ENCODE measurements at places on chromosomes 4 and X. TPM values are rescaled to one million over a fixed set of nuclear protein-coding genes. Genes with fewer than 3 reads are reported as not detected.

Gene MAGEC1
- total RNA-seq = not detected

DNA sequence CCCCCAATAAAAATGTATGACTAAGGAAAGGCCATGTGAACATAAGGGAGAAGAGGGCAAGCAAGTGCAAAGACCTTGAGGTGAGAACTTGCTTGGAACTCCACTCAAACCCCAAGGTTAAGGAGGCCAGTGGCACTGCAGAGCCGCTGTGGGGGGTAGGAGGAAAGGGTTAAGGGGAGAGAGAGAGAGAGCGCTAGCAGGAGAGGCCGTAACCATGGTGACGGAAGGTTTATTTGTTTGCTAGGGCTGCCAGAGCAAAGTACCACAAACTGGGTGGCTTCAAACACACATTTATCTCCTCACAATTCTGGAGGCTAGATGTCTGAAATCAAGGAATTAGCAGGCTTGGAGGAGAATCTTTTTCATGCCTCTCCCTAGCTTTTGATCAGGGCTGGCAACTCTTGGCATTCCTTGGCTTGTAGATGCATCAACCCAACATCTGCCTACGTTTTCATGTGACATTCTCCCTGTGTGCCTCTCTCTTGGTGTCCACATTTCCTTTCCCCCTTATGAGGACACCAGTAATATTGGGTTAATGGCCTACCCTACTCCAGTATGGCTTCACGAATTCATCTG is 35.2 kb downstream of the SMIM20 start:
- no peak for DNase-seq

Gene CTAG2
- total RNA-seq = not detected

Gene TKTL2
- total RNA-seq = under 0.01 TPM

DNA sequence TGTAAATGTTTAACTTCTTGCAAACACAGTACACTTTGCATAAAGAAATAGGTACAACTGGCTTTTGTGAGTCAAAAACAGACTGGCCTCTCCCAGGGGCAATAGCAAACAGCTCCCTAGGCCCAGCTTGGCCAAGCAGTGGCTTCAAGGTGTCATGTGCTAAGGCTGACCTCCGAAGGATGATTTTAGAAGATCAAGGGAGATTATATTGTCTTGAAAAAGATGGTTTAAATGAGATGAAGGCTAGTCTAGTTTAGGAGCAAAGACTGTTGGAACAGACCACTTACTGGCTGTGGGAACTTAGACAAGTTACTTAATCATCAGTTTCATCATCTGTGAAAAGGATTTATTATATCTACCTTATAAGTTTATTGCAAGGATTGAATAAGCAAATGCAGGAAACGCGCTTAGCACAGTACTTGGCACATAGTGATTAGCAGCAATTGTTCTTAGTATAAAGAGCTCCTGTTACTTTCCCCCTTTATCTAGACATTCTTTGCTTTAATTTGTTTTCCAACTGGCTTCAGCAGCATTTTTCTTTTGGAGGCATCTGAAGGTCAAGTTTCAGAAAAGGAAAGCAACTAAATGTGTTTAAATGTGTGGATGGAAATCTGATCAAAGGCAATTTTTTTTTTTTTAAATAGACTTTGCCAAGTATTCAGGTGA is 17.2 kb downstream of the ANXA3 start:
- peak; percentile 45 for DNase-seq

DNA sequence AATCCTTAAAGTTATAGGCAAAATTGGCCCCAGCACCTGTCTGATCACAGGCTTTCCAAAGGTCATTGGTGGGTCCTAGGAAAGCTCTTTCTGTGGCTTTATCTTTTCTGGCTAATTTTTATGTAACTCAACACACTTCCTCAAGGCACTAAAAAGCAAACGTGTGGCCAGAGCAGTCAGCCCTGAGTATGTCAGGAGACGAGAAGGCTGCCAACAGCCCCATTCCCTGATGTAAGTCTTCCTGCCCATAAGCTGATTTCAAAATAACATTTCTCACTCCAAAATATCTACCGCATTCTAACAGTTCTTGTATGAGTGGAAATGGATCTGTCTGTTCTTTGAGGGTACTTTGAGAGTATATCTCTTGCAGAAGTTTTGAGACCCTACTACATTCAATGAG is 25.5 kb upstream of the FUNDC1 start:
- DNase-seq = no peak

DNA sequence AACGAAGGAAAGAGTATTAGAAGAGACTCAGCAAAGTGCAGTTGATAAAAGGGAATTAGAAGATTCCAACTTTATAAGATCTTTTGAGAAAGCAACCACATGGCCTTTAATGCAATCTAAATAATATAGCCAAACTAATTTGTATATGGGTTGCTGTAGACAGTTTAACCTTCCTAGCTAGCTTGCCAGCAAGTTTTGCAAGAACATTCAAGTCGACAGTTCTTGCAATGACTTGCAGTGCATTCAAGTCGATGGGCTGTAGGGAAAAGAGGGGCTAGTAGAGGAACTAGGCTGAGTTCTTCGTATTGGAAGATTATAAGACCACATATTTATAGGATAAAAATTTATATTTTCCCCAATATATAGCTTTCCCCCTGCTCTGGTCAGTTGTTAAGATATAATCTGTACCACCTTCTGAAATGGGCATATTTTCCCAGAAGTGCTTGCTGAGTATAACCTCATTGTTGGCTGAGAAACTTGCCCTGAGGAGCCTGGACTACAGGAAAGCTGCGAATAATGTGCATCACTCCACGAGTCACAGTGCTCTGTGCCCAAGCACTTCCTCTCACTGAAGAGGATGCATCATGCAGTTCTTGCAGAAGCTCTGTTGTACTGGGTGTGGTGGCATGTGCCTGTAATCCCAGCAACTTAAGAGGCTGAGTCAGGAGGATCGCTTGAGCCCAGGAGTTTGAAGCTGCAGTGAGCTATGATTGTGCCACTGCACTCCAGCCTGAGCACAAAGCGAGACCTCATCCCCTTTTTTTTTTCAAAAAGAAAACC is 56.7 kb downstream of the DOCK11 start:
- peak; percentile 90 for DNase-seq

DNA sequence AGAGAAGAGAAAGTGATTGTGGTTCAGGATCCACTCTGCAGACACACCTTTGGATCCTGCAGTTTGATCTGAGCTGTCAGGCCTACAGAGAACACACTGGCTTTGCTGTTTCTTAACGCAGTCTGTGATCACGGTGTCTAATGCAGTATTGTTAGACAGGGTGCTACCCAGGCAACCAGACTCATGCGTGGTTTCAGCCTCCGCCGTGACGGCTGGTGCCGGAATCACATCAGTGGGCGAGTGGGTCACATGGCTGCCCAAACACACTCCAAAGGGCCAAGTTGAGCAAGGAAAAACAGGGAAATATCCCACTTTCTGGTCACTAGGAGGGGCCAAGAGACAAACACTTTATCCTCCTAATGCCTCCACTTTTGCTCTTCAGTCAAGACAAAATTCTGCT is 27.5 kb downstream of the CCDC149 start:
- no peak for DNase-seq

DNA sequence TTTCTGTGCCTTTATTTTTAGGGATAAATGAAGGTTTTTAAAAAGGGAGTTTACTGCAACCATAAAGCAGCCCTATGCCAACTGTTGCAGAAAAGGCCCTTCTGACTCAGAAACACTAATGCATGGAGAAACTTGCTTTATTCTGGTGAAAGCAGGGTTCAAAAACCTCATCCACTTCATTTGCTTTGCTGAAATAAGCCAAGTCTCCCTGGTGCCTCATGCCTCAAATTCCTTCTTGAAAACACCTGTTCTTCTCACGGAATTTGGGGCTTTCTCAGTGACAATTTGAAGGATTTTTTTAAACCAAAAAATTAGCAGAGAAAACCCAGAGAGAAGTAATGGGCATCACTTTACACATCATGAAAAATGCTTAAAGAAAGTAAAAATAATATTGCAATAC is 349.0 kb downstream of the PCDH7 start:
- DNase-seq = no peak

DNA sequence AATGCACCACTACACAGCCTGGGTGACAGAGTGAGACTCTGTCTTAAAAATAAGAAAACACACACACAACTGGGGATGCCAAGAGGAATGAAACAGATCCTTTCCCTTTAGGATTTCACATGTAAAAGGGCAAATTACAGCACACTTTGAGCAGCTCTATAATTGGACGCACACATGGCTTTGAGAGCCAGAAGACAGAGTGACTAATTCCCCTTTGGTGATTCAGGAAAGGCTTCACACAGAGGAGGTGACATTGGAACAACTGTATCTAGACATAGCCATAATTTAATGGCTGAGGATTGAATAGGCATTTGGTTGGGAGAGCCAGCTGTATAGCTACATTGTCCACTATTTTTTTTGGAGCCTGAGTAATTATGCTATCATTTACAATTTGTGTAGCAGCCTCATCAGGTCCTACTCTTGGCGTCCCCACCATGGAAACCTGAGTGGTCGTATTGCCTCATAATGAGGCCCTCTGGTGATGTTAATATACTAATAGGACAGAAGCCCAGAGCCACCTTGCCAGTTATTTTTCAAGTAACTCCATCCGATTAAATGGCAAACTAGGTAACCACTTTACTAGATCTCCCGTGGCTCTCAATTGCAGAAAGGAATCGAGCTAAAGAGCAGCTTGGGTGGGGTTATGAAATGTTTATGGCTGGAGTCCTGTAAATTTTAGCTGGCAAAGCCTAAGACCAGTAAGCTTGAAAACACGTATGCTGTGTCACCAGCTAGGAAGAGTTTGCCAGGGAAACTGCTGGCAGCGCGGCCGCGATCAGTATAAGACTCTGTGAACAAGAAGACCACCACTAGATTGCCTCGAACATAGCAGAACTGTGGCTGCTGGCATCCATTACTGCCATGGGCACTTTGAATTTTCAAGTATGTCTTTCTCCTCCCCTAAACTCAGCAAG is 8.5 kb upstream of the PPEF1 start:
- DNase-seq = no peak

DNA sequence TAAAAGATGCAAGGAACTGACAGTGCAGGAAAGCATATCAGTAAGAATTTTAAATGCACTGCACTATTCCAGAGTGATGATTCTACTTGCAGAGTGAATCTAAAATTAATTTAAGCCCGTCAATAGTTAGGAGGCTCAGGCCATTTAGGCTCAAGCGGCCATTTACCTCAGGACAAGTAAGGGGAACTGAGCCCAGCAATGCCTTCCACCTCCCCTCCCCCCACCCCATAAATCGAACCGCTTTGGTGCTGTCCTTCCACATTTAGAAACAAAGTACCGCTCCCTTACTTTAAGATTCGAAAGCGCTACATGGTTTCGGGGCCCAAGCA is 665 bp downstream of the RBM41 start:
- peak; percentile 3 for DNase-seq

DNA sequence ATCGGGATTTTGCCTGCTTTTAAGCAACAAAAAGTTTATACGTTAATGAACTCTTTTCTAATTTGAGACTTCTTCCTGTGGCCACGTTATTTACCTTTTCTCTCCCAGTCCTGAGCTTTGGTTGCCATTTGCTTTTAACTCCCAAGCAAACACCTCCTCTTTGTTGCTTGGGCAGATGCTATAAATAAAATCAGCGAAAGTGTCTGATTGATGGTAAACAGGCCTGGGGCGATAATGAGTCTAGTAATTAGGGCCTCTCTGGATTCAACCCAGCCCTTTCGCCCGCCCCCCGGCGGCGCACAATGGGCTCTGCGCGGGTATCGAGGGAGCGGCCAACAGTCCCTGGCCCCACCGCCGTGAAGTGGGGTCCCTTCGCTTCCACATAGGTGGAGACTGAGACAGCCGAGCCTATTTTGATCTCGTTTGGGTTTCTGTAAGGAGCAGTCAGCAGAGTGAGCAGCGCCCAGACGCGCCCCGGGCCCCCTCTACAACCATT is 790 bp downstream of the CLGN start:
- no peak for DNase-seq

DNA sequence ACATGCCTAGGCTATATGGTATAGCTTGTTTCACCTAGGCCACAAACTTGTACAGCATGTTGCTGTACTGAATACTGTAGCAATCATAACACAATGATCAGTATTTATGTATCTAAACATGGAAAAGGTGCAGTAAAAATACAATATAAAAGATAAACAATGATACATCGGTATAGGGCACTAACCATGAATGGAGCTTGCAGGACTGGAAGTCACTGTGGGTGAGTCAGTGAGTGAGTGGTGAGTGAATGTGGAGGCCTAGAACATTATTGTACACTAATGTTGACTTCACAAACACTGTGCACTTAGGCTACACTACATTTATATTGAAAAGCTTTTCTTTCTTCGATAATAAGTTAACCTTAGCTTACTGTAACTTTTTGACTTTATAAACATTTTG is 45.6 kb upstream of the ANK2 start:
- DNase-seq = peak; percentile 69

GRCh38 chr4:151792995-151793394 is 32.2 kb upstream of the GATB start:
- no peak for DNase-seq

DNA sequence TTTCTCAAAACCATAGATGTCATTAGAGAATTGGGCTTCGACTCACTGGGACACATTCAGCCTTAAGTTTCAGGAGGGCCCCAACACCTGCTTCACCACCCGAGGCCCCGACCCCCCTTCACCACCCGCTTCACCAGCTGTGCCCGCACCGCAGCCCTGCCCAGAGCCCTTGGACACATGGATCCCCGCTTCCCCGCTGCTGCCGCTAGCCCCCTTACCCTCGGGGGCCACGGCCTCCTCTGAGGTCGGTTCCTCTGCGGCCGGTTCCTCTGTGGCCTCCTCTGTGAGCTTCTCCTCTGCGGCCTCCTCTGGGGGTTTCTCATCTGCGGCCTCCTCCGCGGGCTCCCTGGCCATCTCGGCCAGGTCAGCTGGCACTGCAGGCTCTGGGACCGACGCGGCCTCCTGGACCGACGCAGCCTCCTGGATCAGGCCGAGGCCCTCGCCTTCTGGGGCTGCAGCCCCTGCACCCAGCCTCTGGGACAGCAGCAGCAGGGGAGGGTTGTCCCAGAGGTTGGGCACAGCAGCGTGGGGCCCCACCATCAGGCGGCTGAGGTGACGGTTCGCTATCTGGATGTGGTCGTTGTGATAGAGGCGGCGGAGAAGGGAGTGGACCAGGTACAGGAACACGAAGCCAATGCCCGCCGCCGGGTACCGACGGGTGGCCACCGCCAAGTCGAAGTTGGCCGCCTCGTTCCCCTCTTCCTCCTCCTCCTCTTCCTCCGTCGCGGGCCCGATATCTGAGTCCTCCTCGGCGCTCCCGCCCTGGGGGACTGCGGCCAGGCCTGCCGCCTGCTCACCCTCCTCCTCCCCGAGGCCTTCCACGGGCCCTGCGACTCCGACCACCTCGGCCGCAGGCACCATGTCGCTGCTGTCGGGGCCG is 748 bp downstream of the CT47B1 start:
- DNase-seq = no peak

DNA sequence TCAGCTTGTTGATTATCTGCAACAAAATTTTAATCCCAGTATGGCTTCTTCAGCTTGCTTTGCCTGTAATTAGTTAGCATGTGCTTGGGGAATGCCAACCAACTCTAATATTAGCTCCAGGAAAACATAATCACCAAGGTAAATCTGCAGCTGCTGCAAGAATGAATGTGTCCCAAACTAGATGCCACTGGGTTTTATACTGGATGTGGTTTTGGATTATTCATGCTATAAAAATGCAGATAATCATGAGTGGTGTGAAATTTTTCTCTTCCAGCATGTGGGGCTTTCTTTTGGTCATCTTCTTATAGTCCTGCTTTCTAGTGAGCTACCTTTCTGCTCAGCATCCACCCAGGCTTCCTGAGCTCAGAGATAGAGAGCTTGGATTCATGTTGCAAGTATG is 295.9 kb upstream of the CASK start:
- DNase-seq = peak; percentile 3

Gene SORCS2
- total RNA-seq = under 0.01 TPM

Gene LGI2
- not detected for total RNA-seq

GRCh38 chr4:142465526-142465925 is 380.6 kb downstream of the INPP4B start:
- no peak for DNase-seq
